ENCODE measurements at places on chromosomes 16 and 17.
A peak's percentile ranks its signal among the peaks of the same experiment; 100 is the strongest.

DNA sequence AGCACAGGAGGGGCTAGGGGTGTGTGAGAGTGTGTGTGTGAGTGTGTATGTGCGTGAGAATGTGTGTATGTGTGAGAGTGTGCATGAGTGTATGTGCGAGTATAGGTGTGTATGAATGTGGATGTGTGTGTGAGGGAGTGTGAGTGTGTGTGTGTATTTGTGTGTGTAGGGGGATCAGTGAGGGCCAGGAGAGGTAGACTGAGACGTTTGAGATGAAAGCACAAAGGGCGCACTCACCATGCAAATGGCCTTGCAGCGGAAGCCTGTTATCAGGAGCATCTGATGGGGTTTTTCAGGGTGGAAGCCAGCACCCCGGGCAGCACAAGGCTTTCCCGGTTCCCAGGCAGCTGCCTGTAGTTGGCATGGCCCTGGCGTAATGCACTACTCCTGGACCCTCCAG, 14.9 kb downstream of the WNT9B start:
- DNase-seq = no peak

GRCh38 chr16:72620853-72621252, 427.1 kb downstream of the ZFHX3 start:
- DNase-seq = no peak

DNA sequence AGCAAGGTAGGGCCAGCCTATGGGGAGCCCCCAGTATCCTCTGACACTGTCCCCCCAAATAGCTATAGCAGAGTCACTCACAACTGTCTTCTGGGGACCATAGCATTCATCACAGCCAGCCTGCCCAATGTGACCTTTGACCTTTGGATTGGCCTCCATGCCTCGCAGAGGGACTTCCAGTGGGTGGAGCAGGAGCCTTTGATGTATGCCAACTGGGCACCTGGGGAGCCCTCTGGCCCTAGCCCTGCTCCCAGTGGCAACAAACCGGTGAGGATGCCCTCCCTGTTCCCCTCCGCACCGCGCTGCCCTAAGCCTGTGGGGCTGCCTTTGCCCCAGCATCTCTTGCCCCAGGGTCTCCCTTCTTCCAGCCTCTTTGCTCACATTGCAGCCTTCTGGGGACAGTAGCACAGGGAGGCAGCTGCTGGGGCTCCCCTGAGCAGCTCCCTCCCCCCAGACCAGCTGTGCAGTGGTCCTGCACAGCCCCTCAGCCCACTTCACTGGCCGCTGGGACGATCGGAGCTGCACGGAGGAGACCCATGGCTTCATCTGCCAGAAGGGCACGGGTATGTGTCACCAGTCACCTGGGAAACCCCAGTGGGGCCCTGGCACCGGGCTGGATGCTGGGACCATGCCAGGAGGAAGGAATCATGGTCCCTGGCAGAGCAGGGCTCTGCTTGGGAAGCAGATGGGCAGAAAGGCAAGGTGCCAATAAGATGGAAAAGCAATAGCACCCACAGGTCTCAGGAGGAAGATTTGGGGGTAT, 61.1 kb downstream of the MRC2 start:
- DNase-seq = no peak

DNA sequence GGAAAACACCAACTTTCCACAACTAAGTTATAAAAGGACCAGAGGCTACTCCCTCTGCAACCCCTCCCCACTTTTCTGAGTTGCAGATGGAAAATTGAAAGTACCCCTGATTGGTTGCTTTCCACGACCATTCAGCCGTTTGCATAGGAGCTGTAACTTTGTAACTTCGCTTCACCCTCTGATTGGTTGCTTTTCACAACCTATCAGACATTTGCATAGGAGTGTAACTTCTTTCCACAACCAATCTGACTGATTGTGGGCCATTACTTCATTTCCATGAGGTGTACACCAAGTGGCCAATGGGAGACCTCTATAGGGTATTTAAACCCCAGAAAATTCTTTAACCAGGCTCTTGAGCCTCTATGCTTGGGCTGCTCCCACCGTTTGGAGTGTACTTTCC, 644.1 kb downstream of the WWOX start:
- DNase-seq = no peak

- no peak for DNase-seq
Observed at GRCh38 chr17:64084086-64084939, 45.6 kb downstream of the ERN1 start.

DNA sequence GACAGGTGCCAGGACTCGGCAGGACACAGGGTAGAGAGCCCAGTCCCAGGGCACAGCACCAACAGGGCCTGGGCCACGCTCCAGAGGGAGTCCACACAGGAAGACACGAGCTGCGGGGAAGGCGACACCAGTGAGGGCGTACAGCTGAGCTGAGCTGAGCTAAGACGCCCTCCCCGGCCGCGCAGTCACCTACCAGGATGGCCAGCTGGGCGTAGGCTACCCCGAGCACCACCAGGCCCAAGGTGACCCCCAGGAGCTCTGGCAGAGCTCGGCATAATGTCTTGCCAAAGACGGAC, 42.6 kb downstream of the TSC2 start:
- no peak for DNase-seq

DNA sequence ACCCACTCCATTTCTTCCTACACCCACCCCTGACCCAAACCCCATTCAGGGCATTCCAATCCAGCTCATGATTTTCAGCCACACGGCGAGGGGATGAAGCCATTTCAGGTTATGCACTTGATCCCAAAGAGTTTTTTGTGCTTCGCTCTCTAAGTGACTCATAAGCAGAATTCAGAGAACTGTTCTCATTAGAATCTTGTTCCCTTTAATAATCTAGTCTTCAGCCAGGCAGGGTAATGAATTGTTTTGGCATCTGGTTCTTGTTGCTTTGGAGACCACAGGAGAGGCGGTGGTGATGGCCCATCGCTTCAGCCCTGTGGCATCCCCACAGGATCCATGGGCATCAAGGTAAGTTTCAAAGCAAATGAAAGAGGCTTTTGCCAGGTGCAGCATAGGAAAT, 4.8 kb upstream of the KRT31 start:
- DNase-seq = no peak

DNA sequence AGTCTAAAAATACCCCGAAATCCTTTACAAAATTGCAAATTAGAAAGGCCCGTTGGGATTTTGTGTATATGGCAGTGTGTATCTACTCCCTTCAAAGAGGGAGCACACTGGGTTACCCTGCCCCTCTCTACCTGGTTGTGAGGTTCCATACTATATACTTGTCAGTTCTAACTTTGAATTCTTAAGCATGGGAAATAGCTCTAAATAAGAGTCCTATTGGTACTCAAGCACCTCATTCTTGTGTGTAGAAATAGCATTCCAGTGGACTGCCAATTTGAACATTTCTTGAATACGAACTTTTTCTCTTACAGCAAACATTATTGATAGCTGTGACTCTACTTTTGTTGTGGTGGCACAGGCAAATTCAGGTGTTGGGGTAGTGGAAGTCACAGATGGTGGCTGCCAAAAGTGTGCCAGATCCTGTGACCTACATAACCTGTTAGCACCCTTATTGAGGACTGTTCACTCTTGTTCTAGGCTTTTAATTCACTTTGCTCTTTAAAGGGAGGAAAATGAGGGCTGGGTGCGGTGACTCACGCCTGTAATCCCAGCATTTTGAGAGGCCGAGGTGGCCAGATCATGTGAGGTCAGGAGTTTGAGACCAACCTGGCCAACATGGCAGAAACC, 16.1 kb downstream of the ESRP2 start:
- DNase-seq = no peak

- no peak for DNase-seq
Observed at GRCh38 chr17:57294629-57295501, 38.5 kb downstream of the MSI2 start.

DNA sequence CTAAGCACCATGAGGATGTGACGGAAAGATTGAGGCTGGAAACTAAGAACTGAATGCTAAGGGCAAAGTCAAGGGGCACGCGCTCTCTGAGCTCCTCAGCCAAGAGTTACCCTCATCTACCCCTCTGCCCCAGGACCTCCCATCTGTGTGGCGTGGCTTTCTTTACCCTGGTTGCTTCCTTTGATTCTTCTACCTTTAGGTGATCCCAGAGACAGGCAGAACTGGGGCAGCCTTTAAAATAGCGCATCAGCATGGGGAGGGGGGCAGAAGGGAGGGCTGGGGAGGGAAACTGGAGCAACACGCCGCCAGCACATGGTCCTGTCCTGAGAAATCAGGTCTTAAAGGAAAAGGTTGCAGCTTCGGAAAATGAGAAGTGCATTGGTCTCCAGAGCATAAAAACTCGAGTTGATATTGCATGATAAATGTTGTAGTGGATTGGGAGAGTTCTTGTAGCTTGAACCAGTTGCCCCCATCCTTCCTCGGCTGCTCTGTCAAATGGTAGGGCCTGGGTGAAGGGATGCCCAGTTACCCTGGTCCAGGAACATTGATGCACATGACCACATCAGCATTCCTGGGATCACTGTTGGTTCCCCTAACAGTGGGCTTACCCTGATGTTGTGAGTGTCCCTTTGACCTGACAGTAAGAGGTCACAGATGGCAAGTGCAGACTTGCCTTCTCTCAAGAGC, 29.7 kb downstream of the LDHD start:
- no peak for DNase-seq

GRCh38 chr16:56424791-56425438, 430 bp downstream of the AMFR start:
- no peak for DNase-seq

GRCh38 chr16:66862023-66862520, 17.9 kb downstream of the CA7 start:
- DNase-seq = no peak

DNA sequence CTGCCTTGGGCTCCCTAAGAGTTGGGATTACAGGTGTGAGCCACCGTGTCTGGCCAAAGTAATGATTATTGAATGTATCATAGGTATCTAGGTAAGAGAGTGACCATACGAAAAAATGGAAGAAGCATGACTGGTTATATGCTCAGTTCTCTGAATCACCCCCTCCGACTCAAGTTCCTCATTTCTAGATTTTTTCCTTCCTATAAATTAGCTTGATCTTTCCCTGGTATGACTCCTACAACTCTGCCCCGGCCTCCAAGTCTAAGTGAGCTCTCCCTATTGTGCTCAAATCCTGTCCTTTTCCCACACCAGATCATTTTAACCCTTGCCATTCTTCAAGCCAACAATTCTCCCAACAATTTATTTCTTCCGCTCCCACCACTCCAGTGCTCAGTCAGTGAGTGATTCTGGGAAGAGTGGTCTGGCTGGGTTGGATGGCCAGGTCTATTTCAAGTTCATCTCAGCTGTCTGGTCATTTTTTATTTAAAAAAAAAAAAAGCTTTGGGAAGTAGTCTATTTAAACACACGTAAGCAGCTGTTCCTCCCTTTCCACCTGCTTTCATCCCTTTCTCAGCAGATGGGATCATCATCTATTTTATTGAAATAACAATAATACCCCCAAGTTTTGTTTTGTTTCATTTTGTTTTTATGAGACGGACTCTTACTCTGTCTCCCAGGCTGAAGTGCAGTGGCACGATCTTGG, 120.2 kb upstream of the HS3ST2 start:
- no peak for DNase-seq

DNA sequence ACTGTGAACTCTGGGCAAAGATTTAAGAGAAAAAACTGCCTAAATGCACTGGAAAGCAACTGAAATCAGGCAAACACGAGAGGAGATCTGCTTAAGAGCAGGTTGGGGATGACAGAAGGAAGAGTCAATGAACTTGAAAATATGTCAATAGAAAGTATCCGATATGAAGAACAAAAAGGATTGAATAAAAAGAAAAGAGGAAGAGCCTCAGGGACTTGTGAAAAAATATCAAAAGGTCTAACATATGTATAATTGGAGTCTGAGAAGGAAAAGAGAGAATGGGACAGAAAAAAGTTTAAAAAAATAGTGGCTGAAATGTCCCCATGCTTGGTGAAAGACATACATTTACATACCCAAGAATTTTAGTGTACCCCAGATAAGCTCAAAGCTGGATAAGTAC, 195.5 kb downstream of the COPRS start:
- DNase-seq = no peak

DNA sequence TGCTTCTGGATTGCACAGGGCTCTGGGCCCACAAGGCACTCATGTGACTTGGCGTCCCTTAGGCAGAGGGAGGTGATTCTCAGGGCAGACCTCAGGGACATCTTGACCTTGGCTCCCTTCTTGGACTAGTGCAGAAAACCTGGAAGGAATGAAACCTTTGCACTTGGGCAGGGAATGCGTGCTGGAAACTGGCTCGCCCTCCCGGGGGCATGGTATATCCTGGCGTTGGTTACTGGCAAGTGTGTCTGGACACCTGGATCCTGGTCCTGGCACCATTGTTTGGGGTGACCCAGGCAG, 63.5 kb upstream of the LGALS9 start:
- DNase-seq = no peak

DNA sequence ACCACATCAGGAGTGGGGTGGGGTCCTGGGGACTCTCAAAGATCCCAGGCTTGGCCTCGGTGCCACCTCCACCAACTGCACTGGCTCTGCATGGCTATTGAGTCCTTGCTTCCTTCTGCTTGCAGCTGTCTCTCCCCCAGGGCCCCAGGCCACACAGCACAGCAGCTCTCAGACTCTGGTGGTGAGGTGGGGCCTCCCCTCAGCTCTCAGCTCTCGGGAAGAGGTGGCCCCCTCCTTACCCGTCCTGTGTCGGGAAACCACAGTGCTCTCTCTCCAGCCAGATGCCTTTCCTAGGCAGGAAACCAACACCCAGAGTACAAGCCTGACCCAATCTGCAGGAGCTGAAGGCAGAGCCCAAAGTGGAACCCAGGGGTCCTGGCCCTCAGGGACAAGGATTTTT, 18.5 kb downstream of the SRCIN1 start:
- no peak for DNase-seq

- no peak for DNase-seq
Observed at GRCh38 chr17:11991461-11991860, 5.8 kb downstream of the ZNF18 start.

- peak; percentile 36 for DNase-seq
Observed at GRCh38 chr17:75826561-75827307, 17.5 kb downstream of the UNC13D start.

DNA sequence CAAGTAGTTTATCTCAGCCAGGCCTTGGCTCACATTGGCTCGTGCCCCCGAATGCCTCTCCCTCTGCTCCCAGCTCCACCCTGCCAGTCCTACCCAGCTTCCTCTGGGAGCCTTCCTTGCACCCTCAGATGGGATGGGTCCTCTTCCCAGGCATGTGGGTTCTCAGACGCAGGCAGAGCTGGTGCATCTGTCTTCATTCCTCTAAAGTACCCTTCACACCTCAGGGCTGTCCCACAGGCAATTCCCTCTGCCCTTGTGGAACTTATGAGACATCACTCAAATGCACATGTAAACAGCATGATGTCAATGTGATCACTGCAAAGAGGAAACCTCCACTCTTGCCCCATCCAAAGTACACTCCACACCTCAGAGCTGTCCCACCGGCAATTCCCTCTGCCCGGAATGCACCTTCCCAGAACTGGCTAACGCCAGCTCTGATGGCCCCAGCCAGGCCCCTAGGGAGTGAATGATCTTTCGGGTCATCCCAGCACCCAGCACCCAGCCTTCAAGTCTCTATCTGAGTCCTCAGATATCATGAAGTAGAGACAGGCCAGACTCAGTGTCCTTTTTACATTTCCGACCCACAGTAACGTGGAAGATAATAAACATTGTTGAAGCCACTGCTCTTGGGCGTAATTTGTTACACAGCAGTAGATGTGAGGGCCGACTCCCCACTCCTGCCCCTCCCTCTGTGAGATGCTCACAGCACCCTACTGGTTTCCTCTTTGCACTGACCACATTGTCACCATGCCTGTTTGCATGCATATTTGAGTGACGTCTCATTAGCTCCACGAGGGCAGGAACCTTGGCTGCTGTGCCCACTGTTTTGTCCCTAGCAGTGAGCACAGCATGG, 85.4 kb downstream of the N4BP1 start:
- DNase-seq = no peak
